ENCODE measurements at places on chromosomes 4 and X.

- DNase-seq: no peak
Measured at GRCh38 chrX:46444011-46444410, 101.2 kb downstream of the ZNF674 start.

- DNase-seq: no peak
Measured at GRCh38 chr4:101851672-101852071, 61.1 kb downstream of the BANK1 start.

GRCh38 chr4:54165438-54165837, 63.7 kb upstream of the PDGFRA start:
- no peak for DNase-seq

DNA sequence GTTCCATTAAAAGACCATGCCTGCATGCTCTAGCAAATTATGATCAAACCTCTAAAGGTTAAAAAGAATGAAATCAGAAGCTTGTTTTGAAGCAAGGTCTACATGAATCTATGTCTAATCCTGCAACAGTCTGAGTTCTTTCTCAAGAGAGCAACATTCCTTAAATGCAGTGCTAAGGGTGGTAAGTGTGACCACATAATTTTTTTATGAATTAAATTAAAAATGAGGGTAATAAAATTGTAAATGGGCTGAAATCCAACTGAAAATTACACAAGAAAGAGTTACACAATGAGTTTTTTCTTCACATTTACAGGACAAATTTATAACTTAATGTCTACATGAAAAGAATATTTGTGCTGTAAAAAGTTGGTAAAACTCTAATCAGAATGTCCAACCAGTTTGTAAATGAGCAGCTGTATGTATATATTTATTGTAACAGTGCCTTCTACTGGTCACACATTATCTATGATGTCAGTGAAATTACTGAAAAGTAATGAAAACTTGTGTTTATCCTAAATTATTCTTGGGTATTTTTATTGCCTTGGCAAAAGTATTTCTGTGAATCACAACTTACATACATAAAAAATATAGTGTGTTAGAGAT, 336.3 kb upstream of the PITX2 start:
- no peak for DNase-seq

GRCh38 chr4:157575339-157575738, 354.8 kb downstream of the GRIA2 start:
- DNase-seq: no peak

- no peak for DNase-seq
Measured at GRCh38 chr4:128475597-128475996, 188.0 kb upstream of the PGRMC2 start.

DNA sequence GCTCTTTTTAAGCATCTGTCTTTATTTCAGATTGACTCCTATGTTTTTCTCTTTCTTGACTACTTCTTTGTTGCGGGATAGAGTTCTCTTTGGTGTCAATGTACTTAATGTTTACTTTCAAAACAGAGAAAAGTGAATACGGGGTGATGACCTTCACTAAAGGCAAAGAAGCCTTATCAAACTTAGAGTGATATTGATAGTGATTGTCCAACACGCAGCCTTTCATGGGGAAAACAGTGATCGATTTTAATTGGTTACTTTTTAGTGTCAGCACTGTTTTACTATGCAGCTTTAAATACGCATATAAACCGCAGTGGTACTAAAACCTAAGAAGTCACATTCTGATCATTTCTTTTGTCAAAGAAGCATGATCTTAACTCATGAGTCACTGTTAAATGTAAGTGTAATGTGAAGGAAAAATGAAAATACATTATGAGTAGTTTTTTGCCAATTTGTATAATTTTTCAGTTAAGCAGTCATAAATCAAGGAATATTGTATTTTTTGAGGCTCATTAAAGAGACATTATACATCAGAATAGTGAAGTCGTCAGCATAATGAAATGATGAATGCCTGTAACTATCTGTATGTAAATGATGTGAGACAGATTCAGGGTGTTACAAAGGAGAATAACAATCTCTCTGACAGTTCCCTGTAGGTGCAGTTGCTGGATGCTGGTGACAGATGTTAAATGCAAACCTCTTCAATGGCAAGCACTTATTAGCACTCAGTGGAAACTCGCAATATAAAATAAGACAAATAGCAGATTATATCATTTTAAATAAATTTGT, 2082.8 kb upstream of the TENM3 start:
- no peak for DNase-seq

DNA sequence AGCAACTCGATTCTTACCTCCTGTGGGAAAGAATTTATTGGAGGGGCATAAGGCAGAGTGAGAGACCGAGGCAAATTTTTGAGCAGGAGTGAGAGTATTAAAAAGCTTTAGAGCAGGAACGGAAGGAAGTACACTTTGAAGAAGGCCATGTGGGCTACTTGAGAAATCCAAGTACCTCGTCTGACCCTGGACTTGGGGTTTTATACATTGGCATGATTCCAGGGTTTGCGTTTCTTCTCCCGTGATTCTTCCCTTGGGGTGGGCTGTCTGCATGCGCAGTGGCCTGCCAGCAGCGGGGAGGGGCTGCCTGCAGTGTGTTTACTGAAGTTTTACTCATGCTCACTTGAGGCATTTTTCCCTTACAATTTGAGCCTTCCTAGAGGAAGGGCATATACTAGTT, 3.4 kb downstream of the GALNT7 start:
- no peak for DNase-seq

DNA sequence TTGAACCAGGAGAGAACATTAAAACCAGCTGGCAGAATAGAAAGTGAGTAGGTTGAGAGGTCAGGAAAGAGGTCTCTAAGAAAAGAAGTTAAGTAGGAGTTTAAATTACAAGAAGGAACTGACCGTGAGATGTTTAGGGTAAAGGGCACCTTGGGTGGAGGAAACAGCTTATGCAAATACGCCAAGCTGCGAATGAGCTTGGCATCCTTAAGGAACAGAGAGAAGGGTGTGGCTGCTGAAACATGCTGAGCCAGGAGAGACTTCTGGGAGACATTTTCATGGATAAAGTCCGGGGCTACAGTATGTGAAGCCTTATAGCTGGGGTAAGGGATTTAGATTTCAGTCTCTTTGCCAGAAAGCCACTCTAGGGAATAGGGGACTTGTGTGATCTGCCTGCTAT, 249.1 kb downstream of the KCNIP4 start:
- no peak for DNase-seq

- DNase-seq: no peak
Measured at GRCh38 chr4:170990989-170991589, 822.1 kb upstream of the GALNTL6 start.

GRCh38 chr4:154503598-154503997, 12.0 kb upstream of the DCHS2 start:
- no peak for DNase-seq

GRCh38 chr4:53706422-53707032, 115.2 kb upstream of the LNX1 start:
- no peak for DNase-seq

DNA sequence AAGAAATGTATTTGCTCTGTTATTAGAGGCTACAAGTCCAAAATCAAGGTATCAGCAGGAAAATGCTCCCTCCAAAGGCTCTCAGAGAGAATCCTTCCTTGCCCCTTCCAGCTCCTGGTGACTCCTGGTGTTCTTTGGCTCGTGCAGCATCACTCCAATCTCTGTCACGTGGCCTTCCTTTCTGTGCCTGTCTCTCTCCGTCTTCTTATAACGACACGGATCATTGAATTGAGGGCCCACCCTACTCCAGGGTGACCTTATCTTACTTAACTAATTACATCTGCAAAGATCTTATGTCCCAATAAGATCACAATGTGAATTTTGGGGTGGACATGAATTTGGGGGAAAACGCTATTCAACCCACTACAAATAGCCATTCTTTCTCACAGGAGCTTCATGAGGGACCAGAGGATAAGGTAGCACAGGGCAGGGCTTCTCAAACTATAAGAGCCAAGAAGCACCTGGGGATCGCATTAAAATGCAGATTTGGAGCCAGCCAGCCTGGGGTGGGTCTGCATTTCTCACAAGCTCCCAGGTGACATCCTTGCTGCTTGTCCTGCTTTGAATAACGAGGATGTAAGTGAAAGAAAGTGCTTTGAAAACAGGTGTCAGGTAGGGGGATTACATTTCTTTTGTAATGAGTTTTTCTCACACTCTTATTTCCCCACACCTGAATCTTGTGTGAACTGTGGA, 41.9 kb upstream of the APLN start:
- no peak for DNase-seq

- DNase-seq: no peak
Measured at GRCh38 chrX:123475068-123475724, 257.7 kb downstream of the THOC2 start.

GRCh38 chr4:148999924-149000323, 557.7 kb upstream of the NR3C2 start:
- DNase-seq: no peak

DNA sequence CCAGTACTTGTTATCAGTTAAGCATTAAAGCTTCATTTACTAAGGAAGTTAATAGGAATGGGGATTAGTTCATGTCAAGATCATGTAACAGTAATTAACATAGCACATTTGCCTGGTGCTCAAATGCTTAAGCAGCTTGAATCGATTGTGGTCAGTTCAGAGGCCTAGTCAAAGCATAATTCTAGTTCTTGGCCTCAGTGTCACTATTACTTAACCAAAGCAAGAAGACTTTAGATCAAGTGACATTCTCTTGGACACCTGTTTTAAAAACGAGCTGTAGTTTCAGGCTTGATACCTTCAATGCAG, 115.2 kb upstream of the BMPR1B start:
- DNase-seq: no peak

GRCh38 chrX:124736553-124737270, 390.3 kb downstream of the SH2D1A start:
- DNase-seq: peak; percentile 27

DNA sequence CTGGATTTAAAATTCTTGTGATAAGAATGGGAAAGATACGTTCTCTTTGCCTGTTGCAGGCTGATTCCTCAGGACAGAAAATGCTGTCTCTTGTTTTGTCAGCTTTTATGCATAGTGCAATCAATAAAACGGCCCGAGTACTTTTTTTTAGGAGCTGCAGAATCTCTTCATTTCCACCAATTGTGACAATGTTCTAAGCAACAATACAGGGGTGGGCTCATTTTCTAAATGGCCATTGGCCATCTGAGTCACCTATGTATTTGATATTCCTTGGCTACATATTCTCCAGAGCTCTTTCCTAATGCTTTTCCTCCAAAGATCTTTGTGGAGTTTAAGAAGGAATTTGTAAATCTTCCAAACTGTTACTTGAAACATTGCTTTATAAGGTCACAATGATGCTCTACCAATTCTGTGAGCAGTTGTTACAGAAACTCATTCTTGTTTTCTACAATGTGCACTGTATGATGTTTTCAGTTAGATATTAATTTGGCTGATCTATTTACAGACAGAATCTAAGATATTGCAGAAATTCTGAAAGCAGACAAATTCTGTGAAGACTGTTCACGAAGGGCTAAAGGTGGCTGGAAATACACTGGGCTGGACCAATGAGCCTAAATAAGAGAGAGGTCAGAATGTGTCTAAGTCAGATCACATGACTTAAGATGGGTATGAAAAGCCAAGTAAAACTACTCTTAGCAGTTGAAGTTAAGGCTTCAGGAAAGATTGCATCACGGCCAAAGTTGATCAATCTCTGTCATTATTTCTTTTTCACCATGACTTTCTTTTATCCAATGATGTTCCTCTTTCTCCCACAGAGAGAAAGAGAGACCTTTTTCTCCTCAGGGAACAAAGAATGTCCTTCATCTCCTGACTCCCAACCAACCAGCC, 33.4 kb downstream of the TAPT1 start:
- DNase-seq: no peak

DNA sequence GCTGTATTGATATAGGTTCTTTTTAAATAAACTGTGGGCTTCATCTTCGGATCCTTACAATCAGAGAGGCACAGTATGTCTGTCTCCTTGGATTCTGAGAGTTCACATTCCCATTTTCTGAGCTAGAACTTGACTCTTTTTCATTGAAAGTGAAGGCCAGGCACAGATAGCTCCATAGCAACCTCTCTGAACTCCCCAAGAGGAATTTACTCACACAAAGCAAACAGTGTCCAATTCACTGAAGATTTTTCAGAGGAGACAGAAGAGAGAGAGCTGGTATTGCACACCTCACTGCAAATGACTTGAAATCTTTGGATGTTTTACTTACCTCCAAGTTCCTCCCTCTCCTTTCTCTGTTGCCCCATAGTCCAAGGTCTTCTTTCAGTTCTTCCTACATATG, 130.9 kb upstream of the CASK start:
- no peak for DNase-seq

- no peak for DNase-seq
Measured at GRCh38 chr4:142551517-142552305, 294.4 kb downstream of the INPP4B start.

GRCh38 chrX:100829730-100830129, 9.5 kb downstream of the CSTF2 start:
- no peak for DNase-seq

DNA sequence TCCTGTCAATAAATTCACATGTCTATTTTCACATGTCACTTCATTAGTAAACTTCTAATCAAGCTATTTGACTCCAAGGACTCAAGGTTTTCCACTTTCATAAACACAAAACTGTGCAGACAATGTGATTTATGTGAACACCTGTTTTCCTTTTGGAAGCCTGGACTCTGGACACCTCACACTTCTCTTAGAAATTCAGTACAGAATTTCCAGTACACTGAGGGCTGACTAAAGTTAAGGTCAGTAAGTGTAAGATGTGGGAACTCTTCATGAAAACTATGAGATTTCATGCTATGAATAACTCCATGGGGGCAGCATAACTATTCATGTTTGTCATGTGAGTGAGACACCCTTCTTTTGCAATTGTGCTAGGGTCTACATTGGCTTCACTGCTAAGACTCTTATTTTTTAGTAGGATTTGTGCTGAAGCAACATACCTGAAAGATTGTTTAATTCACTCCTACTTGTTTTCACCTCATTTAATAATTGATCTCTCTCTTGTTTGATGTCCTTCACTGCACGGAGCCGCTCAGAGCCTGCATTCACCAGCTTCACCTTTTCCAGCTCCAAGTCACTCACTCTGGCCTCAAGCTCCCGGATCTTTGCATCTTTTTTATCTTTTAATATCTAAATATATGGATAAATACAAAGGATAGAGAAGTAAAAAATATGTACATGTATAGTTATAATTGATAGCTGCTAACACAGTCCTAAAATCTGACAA, 55.3 kb downstream of the STBD1 start:
- DNase-seq: no peak

DNA sequence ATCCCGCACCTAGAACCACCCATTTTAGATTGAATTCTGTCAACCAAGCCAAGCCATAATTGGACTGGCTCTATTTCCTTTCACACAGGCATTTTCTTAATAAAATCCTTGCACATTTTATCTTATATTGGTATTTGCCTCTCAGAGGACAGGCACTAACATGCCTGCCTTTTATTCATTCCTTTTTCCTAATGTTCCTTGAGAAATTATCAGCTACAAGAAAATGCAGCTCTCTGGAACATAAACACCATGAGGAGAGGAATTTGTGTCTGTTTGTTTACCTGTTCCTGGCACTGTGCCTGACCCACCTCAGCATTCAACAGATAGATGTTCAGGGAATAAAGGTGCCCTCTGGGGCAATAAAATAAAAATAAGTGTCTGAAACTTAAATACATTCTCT, 116.2 kb downstream of the PDHA2 start:
- no peak for DNase-seq

GRCh38 chr4:86536151-86536550, 58.0 kb upstream of the PTPN13 start:
- DNase-seq: no peak

- no peak for DNase-seq
Measured at GRCh38 chrX:49748211-49748956, 52.6 kb upstream of the PAGE1 start.
